ENCODE measurements at places on chromosomes 3 and 15.

DNA sequence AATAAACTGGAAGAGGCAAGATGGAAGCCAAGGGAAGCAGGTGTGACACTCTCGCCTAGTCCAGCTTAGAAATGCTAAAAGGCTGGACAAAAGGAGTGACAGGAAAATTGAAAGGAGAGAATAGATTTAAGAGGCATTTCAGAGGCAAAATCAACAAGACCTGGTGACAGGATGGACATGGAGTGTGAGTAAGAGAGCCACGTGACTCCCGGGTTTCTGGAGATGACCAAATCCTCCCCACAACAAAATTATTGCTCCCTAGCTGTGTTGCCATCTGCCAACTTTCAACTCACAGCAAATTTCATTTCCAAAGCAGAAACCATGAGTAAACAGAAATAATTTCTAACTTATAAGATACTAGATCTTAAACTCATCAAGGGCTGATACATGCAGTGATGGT lies 52.6 kb downstream of the MTHFS start:
- DNase-seq, result no peak

- DNase-seq, result no peak
Measured at GRCh38 chr3:69379661-69380060, 6.2 kb downstream of the FRMD4B start.

DNA sequence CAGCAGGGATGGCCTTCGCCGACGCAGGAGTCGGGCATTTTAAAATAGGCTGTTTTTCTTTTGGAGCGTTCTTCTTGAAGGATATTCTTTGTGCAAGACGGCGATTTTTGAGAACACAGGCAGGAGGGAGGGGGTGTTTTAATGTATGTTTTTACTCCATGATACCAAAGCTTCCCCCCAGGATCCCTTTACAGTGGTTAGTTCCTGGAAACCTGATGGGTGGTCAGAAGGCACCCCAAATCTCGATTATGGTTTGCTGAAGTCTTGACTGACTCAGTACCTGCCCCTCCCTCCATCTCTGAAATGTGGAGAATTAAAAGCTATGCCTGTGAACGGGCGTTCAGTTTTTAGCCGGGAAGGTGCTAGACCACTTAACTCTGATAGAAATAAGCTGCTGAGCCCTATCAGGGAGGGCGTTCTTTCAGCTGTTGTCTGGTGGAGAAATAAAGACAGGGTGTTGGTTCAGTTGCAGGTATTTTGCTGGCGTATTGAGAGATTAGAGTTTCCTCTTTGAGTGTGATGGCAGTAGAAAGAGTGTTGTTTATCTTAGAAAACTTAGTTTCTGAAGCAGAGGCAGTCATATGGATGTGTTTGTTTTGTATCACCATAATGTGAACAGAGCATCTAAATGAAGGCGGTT lies 3.4 kb downstream of the IGF1R start:
- peak; percentile 40 for DNase-seq

- DNase-seq, result no peak
Measured at GRCh38 chr15:70291305-70292075, 193.8 kb upstream of the TLE3 start.

- no peak for DNase-seq
Measured at GRCh38 chr3:165852711-165853110, 15.5 kb upstream of the BCHE start.

- no peak for DNase-seq
Measured at GRCh38 chr15:49323207-49323606, 99.8 kb upstream of the FGF7 start.

DNA sequence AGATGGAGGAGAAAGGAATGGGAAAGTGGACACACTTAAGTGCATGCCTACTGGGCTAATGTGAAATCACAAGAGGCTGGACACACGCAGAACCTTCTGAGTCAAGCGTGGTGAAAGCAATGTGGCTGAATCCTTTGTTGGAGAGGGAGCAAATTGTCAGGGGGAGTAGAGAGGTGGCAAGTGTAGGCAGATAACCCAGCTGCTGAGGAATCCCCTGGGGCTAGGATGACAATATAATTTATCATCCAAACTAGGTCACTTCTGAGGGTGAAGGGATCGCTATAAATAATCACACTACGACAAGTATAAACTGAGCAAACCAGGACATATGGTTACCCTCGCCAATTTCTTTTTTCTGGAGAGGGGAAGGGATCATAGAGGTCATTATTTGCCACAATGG lies 28.7 kb downstream of the TAMM41 start:
- DNase-seq, result peak; percentile 10

- DNase-seq, result no peak
Measured at GRCh38 chr3:141202682-141203081, 28.9 kb upstream of the PXYLP1 start.

DNA sequence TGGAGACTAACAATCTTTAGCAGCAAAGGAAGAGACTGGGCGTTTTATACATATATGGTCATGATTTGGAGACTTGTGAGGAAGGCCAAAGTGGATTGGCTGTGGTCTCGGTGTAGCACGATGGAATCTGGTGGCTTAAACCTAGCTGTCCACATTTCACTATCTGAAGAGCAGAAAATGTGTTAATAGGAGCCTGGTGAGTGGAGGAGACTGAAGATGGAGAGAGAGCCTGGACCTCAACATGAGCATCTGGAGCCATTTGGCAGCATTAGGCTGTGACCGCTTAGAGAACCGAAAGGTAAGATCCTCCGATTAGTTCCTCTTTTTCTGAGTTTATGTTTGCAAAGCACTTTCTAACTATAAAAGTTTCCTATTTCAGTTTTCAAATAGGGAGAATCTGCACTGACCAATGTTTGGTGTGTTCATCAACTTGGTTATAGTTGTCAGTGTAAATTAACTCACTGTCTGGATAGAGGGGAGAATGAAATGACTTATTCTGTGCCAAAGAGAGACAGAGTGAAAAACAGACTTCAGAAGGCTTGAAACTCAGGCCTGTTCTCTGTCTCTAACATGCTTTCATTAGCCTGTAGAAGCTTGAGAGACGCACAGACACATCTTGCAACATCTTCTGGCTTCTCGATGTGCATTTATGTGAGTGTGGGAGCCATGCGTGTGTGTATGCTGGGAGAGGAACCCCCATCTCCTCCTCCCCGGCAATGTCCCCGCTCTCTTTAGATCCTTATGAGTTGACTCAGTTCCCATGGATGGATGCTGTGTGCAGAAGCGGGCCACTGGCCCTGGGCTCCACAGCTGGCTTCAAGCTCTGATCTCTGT lies 244.7 kb upstream of the TBL1XR1 start:
- no peak for DNase-seq

GRCh38 chr3:43213631-43214030 lies 72.7 kb upstream of the SNRK start:
- no peak for DNase-seq

All from astrocyte of the spinal cord (primary cell).